ENCODE measurements at places on chromosomes 2 and 18.
A peak's percentile ranks its signal among the peaks of the same experiment; 100 is the strongest.

DNA sequence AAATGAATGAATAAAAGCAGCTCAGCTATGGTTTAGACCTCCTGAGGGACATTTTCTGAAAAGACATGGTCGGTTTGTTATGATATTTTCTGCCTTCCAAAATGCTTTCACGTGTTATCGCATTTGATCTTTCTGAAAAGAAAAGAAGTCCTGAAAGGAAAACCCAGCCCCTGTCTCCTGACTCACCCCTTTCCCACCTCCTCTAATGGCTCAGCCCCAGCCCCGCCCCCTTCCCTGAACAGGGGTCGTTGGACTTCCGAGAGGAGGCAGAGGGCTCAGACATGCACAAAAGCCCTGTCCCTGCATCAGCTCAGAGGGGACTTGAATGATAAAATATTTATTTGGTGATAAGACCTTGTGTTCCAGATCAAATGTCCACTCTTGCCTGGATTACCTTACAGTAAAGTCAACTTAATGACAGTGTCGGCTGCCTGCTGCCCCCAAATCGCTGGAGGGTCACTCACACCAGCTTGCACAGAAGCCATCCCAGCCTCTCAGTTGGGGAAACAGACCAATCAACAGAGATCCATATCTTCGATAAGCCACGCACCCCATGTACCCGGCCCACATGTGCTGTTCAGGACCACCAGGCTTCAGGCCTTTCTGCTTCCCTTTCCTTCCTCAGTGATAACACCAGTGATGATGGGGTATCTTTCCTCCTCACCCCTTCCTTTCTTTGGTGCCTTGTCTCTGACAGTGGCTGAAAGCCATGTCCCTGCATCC lies 69.6 kb downstream of the CLHC1 start:
- DNase-seq: no peak

GRCh38 chr2:138023298-138023697 lies 59.0 kb downstream of the HNMT start:
- DNase-seq: no peak

DNA sequence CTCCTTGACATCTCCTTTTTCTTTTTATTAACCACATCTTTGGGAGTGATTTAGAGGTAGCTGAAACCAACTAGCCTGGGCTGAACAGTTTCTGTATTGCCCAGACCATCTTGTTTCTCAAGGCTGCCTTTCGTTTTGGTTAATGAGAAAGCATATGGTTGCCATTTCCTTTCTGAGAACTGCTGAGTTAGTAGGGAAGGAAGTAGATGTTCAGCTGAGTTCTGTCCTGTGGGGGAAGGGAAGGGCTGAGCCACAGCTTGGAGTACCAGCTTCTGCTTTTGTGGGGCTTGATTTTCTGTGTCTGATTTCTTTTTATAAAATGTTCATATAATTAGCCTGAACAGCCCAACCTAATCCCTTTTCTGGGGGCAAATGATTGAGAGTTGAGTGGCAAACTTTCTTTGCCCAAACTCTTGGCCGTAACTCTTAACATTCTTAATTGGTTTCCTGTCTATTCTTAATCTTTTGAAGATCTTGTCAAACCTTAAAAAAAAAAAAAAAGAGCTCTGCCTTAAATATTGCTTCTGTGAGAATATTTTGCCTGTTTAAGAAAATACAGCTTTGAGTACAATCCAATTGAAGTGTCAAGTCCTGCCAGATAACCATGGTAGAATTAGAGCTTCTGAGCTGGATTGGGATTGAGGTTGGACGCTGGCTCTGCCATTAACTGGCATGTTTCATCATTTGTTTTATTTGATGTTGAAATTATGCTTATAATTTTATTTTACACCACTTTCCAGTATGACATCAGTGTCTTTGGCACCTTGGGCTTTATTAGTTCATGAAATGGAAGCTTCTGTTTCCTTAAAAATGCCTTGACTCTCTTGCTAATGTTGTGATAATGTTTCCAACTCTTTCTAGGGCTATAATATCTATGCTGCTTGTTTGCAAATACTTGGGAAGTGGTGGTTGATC lies 1.9 kb upstream of the NABP1 start:
- DNase-seq: peak; percentile 66

- DNase-seq: no peak
Measured at GRCh38 chr2:239418918-239419317, 18.1 kb upstream of the HDAC4 start.

DNA sequence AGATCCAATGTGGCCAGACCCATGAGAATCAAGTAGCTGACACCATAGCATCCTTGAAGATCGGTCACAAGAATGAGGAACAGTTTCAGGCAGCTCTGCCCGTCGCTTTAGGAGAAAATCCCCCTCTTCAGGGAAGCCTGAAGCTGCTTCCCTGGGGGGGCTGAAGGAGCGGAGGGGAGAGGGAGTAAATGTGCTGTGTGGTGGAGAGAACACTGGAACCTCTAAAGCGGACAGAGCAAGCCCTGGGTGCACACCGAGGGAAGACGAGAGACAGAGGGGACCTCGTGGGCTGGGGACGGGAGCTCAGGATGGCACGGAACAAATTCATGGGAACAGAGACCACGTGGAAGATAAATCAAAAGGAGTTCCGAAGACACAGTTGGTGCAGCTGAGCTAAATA lies 154.3 kb downstream of the NDUFA10 start:
- peak; percentile 28 for DNase-seq

GRCh38 chr2:147365622-147366021 lies 479.2 kb upstream of the ACVR2A start:
- DNase-seq: no peak

GRCh38 chr2:234676109-234676782 lies 179.4 kb upstream of the ARL4C start:
- DNase-seq: no peak

- no peak for DNase-seq
Measured at GRCh38 chr18:31901063-31901462, 41.9 kb downstream of the TRAPPC8 start.

GRCh38 chr2:165164201-165164600 lies 39.6 kb downstream of the SCN3A start:
- DNase-seq: no peak

DNA sequence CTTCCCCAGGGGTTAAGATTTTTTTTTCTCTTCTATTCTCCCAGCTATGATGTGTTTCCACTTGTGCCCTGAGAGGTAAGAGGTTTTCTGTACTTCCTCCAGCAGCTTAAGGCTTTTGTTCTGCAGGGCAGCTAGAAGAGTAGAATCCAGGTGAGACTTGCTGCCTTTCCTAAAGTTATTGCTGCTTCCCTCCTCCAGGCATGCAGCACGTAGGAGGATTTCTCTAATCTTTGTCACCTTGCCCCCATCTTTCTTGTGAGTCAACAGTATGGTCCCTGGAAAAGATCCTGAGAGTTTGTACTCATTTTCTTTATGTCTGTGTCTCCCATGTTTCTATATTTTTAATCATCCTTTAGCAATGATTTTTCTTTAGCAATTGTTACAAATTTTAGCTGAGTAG lies 462.2 kb downstream of the SETBP1 start:
- no peak for DNase-seq

DNA sequence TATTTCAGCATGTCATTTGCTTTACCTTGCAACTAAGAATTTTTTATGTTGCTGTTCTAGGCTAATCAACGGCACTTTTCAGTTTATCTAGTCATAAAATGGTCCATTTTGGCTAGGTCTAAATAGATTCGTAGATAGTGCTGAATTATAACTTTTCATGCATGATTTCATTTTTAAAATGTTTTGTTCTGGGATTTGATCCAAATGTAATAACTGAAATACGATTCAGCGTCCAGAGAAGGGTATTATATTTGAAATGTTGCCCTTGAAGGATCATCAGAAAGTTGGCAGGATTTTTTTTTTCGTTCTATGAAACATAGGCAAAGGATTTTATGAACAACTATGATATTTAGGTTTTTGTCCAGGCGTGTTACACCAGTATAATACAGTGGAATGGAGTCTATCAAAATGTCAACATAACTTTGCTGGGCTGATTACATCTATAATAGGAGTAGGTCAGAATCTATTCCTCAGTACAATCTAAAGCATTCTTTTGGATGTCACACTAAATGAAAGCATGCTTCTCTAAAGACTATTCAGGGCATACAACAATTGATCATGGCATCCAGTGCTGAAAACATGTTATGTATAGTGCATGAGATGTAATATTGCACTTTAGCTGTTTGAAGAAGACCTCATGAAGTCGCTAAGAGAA lies 24.8 kb downstream of the TTC27 start:
- no peak for DNase-seq

GRCh38 chr2:206328974-206329373 lies 54.5 kb downstream of the ZDBF2 start:
- DNase-seq: no peak

GRCh38 chr2:76953733-76954347 lies 568.3 kb downstream of the LRRTM4 start:
- no peak for DNase-seq

GRCh38 chr2:209648714-209649113 lies 122.9 kb upstream of the UNC80 start:
- DNase-seq: no peak

- no peak for DNase-seq
Measured at GRCh38 chr2:121287146-121287798, 2.3 kb upstream of the TFCP2L1 start.

- DNase-seq: no peak
Measured at GRCh38 chr2:45814488-45814887, 163.0 kb downstream of the PRKCE start.

DNA sequence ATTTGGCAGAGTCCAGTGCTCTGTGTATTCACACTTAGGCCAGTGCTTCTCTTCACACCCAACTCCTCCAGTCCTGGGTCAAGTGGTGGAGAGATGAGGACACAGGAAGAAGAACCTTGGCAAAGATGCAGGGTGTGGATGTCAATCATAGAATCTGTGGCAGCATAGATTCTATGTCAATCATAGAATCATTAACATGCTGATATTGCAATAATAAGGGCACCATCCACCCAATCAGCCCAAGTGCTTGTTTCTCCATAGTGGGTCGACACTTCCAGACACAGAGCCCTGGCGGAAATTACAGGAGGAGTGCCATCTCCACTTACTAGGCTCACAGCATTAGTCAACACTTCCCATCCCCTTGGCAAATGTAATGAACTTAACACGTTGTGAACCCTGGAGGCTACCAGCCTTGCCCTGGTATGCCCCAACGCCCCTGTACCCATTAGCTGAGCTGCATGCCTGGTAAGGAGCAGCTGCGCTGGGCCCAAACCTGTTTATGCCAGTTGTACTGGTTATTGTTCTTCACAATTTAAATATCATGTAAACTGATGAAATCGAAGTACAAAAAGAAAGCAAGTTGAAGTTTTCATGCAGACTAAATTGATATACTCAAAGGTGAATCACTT lies 161.5 kb upstream of the SMAD2 start:
- no peak for DNase-seq

DNA sequence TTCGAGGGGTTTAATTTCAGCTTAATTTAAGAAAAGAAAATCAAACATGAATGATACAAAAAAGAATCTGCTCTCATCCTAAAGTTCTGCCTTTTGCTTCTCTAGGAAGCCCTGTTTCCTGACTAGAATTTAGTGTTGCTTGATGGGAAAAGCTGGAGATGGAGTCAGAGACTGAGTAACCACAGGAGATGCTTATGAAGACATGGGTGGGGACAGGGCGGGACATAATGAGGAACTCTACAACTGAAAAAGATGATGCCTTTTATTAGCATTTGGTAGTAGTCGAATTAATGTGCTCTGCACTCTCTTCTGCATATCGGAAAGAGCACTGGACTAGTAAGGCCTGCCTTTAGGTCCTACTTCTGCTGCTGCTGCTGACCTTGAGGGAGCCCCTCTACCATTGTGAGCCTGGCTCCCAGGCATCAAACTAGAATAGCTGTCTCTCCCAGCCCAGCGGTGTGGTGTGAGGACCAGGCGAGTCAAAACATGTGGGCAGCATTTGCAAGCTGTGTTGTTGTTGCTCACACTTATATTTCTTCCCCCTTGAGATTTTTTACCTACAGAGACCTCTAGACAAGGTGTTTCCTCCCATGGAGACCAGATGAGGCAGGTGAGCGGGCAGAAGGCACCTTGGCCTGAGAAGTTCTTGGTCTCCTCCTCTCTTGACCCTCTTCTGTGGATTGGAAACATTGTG lies 61.5 kb downstream of the INPP4A start:
- DNase-seq: no peak

DNA sequence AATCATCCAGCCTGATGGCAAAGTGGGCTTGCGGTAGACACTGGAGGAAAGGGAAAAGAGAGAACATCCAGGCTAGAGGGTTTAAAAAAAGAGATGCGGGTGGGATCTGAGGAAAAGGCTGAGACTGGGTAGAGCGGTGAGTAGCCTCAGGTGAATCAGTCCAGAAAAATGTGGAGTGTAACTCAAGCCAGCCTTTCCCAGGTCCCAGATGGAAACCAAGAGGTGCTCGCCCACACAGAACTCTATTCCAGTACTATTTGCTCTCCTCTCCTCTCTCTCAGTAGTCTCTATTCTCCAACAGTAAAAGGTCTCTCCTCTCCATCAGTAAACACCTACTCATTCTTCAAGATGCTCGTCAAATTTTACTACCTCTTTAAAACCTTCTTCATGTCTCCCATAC lies 38.3 kb upstream of the NRP2 start:
- no peak for DNase-seq

Data from activated CD8-positive, alpha-beta memory T cell treated with anti-CD3 and anti-CD28 coated beads for 24 hours (primary cell).